ENCODE measurements at places on chromosomes 7 and 10.

DNA sequence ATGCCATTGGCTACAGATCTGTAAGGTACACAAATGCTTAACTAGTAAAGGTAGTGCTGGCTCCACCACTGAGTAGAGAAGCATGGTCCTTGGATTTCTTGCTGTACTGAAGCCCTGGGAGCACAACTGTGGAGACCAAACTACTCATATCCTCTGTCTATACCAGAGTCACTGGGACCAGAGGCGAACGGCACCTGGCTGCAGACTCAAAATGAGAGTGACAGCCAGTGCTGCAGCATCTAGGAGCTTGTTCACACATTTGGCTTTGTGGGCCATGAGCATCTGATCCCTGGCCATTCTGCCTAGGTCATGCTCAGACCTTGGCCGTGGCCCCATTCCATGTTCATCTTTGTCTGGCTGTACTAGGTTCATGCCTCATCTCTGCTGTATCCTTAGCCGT, 31.9 kb downstream of the LRRC18 start:
- no peaks in the 10 kb centered on the region for H3K4me1 ChIP-seq
- no peak for DNase-seq
- H3K27me3 ChIP-seq: no peaks in the 10 kb centered on the region
- no peak overlapping the region for H3K4me3 ChIP-seq
- no peaks in the 10 kb centered on the region for H3K36me3 ChIP-seq

GRCh38 chr7:120837599-120837998, 20.3 kb downstream of the TSPAN12 start:
- H3K4me1 ChIP-seq: no peaks in the 10 kb centered on the region
- H3K36me3 ChIP-seq: peaks cover 2% of the 10 kb centered on the region
- H3K4me3 ChIP-seq: no peak overlapping the region
- no peak for DNase-seq
- no peaks in the 10 kb centered on the region for H3K27me3 ChIP-seq

GRCh38 chr7:91356915-91357314, 92.7 kb downstream of the FZD1 start:
- H3K4me1 ChIP-seq: no peaks in the 10 kb centered on the region
- no peaks in the 10 kb centered on the region for H3K36me3 ChIP-seq
- H3K27ac ChIP-seq: no peak overlapping the region
- no peak for DNase-seq

DNA sequence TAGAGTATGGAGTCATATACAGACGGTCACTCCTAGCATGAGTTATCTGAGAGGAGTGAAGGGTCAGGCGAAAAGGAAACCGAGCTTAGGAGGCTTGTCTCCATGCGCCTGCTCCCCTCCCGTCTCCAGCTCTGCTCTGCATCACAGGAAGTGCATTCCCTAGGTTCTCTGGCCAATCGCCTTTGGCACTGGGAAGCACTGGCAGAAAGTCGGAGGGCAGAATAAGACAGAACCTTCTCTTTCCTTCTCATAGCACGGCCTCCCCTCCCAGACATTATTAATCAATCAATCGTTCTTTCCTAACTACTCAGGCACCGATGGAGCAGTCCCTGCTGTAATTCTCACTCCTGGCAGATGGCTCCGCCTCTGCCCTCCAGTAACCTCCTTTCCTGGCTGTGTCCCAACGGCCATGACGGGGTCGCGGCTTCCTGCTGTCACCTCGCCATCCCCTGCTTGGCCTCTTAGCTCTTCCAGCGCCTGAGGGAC, 177.1 kb downstream of the FRMD4A start:
- H3K4me1 ChIP-seq: no peaks in the 10 kb centered on the region
- DNase-seq: no peak
- no peak overlapping the region for H3K27ac ChIP-seq
- H3K27me3 ChIP-seq: no peaks in the 10 kb centered on the region
